ENCODE measurements at places on chromosomes 6 and 20.

DNA sequence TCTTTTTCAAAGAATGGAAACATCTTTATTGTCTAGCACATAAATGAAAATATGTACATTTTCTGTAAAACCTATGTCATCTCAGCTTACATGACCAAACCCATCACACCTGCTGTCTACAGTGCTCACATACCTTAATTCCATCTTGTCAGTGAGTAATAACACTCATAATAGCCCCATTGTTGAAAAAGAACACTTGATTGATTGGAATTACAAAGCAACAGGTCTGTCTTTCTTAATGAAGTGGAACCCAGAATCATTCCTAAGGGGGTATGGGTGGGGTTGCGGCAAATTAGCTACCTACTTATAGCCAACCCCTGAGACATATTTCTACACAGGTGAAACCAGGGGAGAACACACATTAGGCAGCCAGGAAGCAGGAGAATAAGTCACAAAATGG lies 20.2 kb downstream of the ADGRF4 start:
- DNase-seq: no peak

DNA sequence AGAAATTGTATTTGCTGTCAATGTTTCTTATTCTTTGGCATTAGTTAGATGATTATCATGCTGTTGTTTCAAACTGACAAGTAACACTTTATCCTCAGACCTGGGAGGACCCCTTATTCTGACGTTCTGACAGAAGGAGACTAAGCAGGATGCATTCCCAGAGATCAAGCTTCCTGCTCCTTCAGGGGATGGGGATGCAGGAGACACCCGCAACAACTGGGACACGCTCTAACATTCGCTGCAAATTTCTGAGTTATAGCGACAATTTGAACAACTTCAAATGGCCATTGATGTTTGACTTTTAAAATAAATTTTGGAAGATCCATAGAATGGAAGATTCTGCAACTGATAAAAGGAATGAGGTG lies 69.0 kb upstream of the ZNF184 start:
- DNase-seq: no peak

DNA sequence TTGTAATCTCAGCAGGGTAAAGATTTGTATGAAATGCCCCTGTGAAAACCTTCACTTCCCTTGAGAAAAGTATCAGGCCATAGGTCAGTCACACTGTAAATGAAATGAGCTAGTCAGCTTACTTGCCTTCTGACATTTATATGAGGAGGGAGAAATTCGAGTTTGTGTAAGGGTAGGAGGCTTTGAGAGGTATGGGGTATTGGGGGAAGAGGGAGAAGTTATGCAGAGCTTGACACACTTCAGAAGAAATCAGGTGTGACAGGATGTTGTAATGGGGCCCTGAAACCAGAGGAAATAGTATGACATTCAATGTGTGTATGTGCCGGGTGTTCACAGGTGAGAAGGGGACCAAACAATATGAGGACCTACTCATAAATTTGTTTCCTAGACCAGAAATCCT lies 64.2 kb upstream of the CCN6 start:
- DNase-seq: no peak

DNA sequence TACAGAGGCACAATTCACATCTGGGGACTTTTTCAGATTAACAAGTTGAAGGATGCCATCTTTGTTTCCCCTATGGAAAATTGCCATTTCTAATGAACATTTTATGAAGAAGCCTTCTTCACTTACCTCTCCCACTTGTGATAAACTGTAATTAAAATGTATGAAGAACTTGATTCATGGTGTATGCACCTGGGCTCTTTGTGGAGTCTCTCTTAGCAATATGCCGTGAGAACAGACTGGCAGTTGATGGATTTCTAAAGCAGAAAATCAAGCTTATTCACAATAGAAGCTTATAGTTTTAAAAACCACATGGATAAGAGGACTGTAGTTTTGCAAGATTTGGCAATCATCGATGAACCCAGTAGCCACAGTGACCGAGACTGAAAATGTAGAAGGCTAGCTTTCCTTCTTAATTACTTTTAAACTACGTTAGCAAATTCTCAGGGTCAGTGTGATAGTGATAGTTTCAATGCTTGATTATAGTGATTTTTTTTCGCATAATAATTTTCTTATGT lies 270.6 kb downstream of the PRL start:
- no peak for DNase-seq

- no peak for DNase-seq
Measured at GRCh38 chr20:58546756-58547622, 31.8 kb upstream of the APCDD1L start.

DNA sequence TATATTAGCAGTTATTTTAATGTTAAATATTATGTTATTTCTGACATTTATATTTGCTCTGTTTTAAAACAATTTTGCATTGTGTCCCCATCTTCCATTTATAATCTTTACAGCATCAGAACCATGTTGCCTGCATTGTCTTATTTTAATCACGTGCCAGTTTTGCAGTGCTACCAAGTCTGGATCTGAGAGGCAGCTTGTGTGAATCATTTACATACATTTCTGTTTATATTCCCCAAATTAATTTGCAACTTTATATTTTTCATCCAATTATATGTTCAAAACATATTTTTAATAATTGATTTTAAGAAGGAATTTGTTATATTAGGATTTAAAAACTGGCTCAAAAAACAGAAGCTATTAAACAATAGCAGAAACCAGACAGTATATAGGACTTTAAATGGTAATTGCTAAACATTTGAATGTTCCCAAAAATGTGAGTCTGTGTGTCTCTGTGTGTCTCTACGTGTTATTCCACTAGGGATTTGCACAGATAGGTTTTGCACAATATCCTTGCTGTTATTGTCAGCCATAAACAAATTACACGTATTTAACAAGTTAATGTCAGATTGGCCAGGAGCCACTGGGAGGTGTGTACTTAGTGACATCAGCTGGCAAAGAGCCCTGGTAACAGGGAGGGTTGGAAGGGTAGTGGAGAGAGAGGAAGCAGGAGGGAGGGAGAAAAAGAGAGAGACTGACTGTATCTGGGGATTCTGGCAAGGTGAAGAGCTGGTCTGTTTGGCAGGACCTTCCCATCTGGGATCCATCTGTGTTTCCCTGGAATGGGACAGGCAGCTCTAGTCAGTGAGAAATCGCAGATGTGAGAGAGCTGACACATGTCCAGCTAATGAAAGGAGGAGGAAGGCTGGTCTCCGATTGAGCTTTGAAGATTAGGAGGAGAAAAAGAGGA lies 72.1 kb downstream of the CBFA2T2 start:
- no peak for DNase-seq

Data from stimulated activated CD8-positive, alpha-beta memory T cell treated with anti-CD3 and anti-CD28 coated beads, Interleukin-7, amount 100 ng/mL, for 48 hours (primary cell).